SK-MEL-5 (cell line): ENCODE measurements at places on chromosomes 1 and 21. TPM values are rescaled to one million over a fixed set of nuclear protein-coding genes. Genes with fewer than 3 reads are reported as not detected.

The RTCA gene
- 48.7 and 53.2 TPM in 2 replicates for total RNA-seq

DNA sequence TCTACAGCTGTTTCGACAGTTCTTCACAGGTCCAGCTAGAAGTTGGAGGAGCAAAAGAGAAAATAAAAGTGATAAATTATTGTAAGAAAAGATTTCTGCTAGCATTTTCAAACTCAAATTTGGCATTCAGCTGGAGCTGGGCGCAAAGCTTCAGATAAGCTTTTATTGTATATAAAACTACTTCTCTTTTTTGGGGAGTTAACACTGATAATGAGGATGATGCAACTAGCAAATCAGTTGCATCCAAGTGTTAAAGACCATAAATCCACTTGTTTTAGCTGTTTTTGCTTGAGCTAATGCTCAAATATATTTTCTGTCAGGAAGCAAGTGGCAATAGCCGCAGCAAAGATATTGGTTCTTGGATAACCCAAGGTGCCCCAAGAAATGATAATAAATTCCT is 127.1 kb upstream of the PKN2 start:
- no peak for DNase-seq

GRCh38 chr1:234655328-234656069 is 45.5 kb upstream of the IRF2BP2 start:
- no peak for DNase-seq

GRCh38 chr1:156660752-156661112 is 16.5 kb downstream of the NES start:
- no peak for DNase-seq

DNA sequence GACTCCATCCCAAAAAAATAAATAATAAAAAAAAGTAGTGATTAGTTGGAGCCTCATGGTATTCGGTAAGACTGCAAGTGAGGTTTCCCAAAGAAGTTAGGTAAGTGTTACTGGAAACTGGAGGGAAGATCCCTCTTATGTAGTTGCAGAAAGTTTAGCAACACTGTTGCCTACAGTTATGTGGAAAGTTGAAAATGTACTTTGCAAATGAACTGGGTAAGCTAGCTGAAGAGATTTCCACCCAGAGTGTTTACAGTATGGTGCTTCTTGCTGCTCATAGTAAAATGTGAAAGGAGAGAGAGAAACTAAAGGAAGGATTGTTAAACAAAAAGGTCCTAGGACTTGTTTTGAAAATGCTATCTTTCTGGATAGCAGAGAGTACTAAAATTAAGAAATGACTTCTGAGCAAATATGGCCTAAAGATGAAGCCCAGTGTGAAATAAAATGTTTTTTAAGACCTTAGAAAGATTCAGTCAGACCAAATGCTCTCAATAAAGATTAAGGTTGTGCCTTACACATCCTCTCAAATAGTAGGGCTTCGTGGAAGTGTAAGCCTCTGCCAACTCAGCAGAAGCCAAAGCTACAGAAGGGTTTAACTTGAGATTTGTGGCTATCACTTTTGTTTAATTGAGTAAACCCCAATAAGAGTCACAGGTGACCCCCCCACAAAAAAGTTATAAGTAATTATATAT is 31.5 kb downstream of the RPS6KC1 start:
- DNase-seq: no peak

The RGS7 gene
- 1.6 and 1.8 TPM in 2 replicates for total RNA-seq

The TSACC gene
- 1.3 and 3.0 TPM in 2 replicates for total RNA-seq

The CCDC17 gene
- total RNA-seq: 0.48 and 0.67 TPM in 2 replicates

DNA sequence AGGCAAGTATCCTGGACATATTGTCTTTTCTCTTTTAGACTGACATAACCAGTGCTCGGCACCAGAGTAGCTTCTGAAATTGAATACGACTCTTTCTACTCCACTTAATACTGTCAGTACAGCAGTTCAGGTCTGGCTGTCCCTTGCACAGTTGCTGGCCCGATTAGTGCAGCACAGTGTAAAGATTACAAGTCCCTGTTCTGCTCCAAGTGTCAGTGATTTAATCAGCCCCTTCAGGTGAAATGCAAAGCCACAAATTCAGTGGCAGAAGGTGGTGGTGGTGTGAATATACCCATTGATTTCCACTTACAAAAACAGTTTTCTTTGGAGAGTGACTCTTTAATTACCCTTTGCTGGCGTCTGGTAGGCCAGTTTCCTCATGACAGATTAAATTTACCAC is 545.4 kb downstream of the ADGRL2 start:
- no peak for DNase-seq

- no peak for DNase-seq
Measured at GRCh38 chr1:160625725-160626498, 20.9 kb downstream of the SLAMF1 start.

- DNase-seq: peak; percentile 70
Measured at GRCh38 chr1:23528250-23528978, 2.6 kb downstream of the E2F2 start.

The SPRR2F gene
- total RNA-seq: 0.18 and 0.51 TPM in 2 replicates

DNA sequence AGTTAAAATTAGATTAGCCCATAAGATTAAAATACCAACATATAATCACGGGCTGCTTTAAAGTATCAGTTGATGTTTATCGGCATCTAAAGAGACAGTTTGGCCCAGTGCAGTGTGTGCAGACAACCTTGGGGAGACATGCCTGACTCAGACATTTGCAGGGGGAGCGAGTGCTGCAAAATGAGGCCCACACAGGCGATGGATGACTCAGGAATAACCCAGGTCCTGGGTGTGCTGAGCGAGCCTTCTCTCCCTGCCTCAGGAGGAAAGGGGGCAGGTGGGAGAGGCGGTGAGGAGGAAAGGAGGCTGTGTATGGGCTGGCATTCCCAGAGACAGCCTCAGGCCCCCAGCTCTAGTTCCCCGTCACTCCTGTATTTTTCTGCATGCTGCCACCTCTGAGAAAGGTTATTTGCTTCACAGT is 9.0 kb downstream of the SLC9A1 start:
- DNase-seq: no peak

The NBPF6 gene
- not detected in 2 replicates for total RNA-seq

The SASS6 gene
- 7.1 TPM in 2 replicates for total RNA-seq

DNA sequence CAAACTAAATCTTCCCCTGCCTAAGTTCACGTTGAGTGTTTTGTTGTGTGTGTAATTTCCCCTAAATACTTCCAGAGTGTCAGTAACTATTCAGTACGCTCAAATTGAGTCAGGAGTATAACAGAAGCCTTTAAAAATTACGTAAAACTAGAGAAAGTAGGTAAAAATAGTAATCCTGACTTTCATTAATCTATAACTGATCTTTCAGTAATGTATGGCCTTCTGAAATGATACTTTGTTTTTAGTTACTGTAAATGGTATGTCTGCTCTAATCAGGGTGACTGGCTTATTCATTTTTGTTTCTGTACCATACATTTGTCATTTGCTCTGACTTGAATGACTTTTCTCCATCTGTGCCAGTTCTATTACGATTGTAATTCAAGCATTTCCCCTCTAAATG is 29.4 kb downstream of the MIER1 start:
- no peak for DNase-seq

DNA sequence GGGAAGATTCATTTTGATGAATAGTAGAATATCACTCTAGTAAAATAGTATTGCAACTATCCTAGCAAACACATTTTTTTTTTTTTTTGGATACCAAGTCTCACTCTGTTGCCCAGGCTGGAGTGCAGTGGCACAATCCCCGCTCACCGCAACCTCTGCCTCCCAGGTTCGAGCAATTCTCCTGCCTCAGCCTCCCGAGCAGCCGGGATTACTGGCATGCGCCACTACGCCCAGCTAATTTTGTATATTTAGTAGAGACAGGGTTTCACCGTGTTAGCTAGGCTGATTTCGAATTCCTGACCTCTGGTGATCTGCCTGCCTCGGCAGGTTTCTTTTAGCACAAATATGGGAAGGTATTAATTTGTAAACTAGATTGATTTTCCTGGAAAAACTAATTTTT is 33.8 kb downstream of the KCTD3 start:
- DNase-seq: no peak

- no peak for DNase-seq
Measured at GRCh38 chr1:81208441-81208840, 592.3 kb upstream of the ADGRL2 start.

GRCh38 chr1:187873126-187873525 is 1044.4 kb downstream of the PLA2G4A start:
- DNase-seq: no peak

DNA sequence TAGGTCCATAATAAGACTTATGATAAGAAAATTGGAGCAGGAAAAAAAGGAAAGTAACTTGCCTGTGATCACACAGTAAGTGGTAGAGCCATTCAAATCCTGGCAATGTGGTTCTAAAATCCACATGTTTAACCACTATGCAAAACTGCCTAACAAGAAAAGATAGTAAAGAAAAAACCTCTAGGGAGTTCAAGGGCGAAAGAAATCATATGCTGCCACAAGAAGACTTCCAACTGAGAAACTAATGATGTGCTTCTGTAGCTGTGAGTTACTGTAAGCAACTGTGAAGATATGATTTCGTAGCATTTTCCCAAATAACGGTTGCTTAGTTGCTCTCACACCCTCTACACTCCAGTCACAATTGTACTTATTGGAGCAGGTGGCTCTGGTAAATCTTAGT is 20.9 kb upstream of the LYPLAL1 start:
- no peak for DNase-seq

The MTARC1 gene
- 0.61 and 1.6 TPM in 2 replicates for total RNA-seq

- DNase-seq: no peak
Measured at GRCh38 chr1:209387271-209387968, 196.1 kb upstream of the CAMK1G start.

- DNase-seq: no peak
Measured at GRCh38 chr1:43303471-43304313, 2.9 kb downstream of the TIE1 start.
